ENCODE measurements at places on chromosomes 7 and 10.

DNA sequence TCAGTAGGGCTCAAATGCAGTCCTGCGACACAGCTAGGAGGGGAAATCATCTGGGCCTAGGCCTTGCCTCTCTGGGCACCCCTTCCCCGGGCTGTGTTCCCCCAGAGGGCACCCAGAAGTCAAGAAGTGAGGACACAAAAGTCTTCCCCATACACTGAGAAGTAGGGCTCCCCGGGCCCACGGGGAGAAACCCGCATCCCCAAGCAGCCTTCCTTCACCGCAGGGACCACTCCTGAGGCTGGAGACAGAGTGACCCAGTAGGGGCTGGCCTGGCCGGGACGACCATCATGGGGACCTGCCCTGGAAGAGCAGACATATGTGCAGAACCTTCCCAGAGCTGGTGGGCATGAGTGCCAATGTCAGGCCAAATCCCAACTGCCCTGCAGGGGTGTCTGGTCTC lies 163.5 kb downstream of the GFRA1 start:
- no peak for DNase-seq

DNA sequence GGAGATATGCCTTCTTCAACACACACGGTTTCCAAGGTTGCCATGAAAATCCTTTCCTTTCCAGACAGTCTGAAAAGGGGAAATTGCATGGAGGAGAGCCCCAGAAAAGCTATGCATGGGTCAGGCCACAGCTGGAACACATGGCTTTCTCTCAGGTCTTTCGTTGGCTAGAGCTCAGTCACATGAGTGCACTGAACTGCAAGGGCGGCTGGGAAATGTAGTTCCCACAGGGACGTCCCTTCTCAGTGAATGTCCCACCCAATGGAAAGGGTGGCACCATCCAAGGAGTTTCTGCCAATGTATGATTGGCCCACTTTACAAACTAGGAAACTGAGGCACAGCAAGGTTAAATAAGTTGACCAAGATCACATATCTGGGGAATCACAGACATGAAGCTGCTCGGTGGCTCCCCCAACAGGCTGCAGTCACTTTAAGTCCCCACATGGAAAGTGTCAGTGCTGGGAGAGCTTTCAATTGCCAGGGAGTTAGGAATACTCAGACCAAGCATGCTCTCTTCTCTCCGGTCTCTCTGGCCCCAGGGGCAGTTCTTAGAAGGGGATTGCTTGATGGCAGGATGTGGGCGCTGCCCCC lies 571.3 kb downstream of the GLRX3 start:
- DNase-seq: no peak

- no peak for DNase-seq
These were observed 657 bp downstream of the ECHDC3 start for GRCh38 chr10:11742779-11743298.

DNA sequence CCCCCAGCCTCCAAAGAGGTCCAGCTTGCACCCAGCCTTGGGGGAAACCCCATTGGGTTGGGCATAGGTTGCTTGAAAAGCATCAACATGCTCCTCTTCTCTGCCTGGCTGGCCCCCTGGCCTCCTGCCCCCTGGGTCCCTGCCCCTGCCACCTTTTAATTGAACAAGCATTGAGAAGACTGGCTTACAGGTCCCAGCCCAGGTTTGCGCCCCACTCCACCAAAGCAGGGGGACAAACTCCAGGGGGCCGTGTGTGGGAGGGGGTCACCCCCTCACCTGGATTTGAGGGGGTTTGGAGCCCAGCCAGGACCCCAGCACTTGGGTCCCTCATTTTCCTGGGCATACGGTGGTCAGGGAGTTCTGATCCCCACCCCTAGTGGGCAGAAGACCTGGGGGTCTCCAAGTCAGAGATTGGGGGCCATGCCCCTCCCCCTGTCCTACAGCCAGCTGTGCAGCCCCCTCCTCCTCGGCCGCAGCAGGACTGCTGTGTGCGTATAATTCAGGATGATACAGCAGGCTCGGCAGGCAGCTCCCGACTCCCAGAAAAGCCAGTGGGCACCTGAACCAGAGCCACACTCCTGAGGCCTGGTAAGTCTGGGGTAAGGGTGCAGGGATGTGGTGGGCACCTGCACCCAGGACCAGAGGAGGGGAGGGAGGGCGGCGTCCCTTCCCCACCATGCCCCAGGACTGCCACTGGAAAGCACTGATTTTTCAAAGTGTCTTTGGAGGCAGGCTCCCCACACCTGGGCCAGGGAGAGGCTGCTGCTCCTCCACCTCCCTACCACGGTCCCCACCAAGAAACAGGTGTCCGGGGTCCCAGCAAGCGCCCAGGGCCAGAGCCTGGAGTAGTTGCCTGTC lies 1.7 kb downstream of the ELFN1 start:
- no peak for DNase-seq

GRCh38 chr10:133226251-133226808 lies 3.7 kb upstream of the UTF1 start:
- DNase-seq: no peak

GRCh38 chr10:129605986-129606518 lies 139.0 kb downstream of the MGMT start:
- no peak for DNase-seq

- no peak for DNase-seq
These were observed 2.0 kb downstream of the PPP1R17 start for GRCh38 chr7:31688996-31689395.
